NT2/D1 (cell line): ENCODE measurements at places on chromosomes 3 and 15.

DNA sequence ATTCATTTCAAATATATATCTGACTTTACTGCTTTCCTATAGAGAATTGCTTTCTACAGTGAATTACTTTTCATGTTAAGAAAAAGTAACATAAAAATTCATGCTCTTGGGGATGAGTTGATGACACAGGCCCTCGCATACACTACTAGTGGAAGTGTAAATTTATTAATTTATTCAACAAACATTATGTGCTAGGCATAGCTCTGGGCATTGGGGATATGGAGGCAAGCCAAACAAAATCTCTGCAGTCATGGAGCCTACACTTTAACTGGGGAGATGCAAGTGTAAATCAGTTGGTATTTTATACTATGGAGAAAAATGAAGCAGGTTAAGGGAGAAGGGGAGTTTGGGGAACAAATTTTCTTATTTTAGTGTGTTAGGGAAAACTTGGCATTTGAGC, 340.7 kb downstream of the RAP2B start:
- no peak for DNase-seq

GRCh38 chr15:33729653-33730052, 238.6 kb upstream of the CHRM5 start:
- peak; percentile 6 for DNase-seq

DNA sequence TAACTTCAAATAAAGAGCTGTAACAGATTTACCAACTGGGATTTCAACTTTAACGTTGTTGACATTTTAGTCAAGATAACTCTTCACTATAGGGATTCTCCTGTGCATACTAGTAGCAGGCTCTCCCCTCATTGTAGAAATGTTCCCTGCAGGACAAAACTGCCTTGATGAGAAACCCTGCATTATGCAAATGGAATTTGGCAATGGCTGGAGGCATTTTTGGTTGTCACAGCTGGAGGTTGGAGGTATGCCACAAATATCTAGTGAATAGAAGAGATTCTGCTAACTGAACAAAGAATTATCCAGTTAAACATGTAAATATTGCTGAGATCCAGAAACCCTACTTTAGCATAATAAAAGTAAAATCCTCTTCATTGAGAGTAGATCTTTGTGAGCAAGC, 928.8 kb upstream of the ALCAM start:
- peak; percentile 8 for DNase-seq

DNA sequence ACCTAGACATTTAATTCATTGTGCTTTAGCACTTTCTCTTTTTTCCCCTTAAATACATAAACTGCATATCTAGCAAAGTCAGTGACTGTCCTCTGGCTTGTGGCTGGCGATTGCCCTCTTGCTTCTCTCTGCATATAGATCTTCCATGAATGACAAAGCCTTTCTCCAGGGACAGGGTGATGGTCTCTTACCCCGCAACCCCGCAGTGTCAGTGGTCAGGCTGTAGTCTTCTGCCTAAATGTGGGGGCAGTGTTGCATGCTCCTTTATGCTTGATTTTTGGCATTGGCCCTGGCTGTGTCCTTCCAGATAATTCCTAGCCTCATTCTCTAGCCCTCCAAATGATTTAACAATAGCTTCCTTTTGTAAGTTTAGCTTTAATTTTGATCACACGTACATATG, 407.8 kb downstream of the GABRB3 start:
- no peak for DNase-seq

DNA sequence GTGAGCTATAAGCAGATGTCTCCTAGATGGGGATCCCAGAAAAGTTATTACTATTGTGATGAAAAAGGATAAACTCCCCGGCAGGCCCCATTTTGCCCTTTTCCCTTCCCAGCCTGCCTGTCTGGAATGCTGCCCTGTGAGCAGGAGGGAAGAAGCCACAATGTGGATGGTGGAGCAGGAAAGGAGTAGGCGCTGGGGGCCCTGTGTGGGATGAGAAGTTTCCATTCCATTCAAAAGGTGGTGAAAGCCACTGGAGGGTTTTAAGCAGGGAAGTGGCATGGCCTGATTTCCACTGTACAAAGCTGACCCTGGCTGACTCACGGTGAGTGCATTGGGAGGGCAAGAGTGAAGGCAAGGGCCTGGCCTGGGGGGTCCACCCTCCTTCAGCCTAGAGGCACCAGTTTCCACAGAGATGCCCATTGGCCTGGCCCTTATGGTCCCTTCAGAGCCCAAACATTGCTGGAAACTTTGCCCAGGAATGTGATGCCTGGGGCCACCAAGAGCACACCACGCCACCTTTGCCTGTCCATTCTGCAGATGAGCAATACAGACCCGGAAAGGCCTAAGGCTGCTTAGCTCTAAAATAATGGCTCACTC, 206.9 kb downstream of the RPLP1 start:
- no peak for DNase-seq
